ENCODE measurements at places on chromosomes 4 and X.

GRCh38 chr4:70739496-70740337 lies 18.0 kb downstream of the RUFY3 start:
- no peak for DNase-seq

DNA sequence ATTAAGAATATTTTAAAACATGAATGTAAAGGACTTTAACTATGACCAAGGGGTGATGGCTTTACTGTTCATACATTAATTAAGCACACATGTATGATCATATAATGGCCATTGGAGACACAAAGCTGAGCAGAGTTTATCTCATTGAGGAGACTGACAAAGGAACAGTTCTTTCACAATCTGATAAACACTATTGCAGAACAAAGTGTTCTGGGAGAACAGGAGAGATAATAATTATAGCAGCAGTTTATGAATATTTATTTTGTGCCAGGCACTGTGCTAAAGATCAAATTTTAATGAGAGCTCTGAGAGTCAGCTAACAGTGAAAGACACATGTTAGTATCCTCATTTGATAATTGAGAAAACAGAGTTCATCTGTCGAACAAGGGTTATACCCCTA lies 242.4 kb upstream of the NR3C2 start:
- DNase-seq = no peak

DNA sequence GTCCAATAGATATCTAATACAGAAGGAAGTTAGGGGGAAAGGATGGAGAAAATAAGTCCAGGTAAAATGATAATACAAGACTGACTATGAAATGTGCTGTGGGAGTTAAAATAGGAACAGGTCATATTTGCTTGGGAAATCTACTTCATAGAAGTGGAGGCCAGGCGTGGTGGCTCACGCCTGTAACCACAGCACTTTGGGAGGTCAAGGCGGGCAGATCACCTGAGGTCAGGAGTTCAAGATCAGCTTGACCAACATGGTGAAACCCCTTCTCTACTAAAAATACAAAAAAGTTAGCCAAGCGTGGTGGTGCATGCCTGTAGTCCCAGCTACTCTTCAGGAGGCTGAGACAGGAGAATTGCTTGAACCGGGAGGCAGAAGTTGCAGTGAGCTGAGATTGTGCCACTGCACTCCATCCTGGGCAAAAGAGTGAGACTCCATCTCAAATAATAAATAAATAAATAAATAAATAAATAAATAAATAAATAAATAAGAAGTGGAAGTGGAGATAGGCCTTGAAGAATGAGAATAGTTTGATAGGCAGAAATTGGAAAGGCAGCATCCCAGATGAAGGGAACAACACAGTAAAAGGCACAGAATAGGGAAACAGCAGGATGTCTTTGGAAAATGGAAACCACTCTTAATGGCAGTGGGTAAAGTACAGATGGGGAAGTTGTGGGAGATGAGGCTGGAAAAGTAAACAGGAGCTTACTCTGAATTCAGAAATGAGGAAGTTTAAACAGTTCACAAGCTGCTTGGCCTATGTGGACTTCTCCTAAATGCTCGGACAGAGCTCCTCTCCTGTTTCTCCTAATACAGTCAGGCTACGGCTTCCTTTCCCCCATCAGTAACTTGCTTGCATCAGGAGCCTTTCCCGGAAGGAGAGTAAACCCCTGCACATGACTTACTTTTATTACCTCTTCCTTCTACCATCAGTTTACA lies 15.1 kb upstream of the GK start:
- no peak for DNase-seq

DNA sequence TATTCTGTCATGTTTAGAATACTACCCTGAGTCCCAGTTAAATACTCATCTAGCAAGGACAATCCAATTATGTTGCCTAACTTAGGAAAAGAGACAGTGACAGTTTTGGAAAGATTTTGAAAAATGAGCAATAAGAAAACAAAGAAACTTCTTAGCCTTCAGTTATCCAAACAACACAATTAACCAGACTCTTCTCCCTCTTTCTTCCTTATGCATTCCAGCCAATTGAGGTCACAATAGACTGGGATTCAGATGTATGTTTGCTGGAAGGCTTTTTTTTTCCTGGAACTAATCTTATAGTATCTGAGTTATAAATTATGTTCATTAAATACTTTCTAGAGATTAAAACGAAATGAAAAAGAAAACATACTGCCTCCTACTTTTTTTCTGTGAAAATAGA lies 109.6 kb downstream of the GUCY2F start:
- DNase-seq = no peak

DNA sequence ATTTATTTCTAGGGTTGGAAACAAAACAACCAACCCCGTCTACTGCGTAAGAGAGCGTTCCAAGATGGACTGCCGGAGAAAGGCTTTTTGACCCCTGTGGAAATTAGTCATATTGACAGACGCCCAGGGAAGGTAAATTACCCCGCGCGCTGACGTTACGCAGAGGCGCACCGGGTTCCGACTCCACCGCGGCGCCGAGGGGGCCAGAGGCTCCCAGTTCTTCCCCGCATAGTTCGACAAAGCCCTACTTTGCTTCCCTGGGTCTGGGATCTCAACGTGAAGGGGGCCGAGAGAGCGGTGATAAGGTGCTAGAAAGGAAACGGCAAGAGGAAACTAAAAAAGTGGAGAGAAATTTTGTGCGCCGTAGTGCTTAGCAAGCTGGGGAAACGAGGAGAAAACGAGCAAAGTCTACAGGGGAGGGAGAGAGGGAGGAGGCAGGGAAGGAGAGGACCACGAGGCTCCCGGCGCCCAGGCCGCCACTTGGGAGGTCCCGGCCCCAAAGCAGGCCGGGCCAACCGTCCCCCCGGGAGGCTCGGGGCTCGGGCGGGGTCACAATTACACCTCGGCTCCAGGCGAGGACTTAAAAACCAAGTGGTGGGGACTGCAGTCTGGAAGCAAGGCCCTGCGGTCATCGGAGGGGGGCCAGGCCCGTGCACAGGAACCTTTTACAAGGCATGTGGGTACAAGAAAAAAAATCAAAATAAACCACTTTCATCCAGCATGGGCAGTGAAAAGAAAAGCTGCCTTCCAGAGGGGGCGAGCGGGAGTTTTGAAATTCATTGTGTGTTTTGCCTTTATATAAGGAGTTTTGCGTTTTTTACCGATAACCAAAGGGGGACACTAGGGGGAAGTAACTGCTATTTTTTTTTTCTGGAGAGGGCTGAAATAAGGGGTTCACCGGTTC lies 13.2 kb downstream of the HAND2 start:
- DNase-seq = no peak

DNA sequence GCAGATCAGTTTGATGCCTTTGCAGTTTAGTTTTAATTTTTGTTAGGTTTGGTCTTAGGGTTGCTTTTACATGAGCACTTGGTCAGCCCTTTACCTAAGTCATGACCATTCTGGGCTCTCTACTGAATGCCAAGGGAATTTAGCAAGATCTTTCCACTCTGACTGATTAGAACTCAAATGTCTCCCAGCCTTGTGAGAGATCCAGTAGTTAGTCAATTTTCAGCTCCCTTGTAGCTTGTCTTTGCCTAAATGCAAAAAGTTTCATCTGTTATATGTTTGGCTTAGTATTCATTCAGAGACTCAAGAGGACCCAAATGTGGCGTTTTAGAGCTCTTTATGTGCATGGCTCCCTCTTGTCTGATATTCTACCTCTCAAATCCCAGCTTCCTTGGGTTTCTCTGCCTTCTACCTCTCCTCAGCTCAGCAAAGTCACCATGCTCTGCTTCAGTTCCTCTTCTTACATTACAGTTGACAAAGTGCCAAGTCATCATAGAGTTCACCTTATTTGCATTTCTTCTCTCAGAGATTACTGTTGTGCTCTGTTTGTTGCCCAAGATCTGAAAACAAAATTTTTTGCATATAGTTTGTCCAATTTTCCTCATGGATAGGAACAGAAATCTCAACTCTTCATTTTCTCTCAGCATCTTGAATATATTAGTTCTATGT lies 17.5 kb upstream of the JAKMIP1 start:
- no peak for DNase-seq

Data from memory B cell (primary cell).